ENCODE measurements at places on chromosomes 6 and 20.
A peak's percentile ranks its signal among the peaks of the same experiment; 100 is the strongest.

- no peak for DNase-seq
Observed at GRCh38 chr20:12256806-12257205, 339.1 kb downstream of the BTBD3 start.

GRCh38 chr20:8515810-8516435 lies 383.9 kb downstream of the PLCB1 start:
- DNase-seq: no peak

GRCh38 chr6:6714118-6714897 lies 125.8 kb downstream of the LY86 start:
- peak; percentile 60 for DNase-seq

DNA sequence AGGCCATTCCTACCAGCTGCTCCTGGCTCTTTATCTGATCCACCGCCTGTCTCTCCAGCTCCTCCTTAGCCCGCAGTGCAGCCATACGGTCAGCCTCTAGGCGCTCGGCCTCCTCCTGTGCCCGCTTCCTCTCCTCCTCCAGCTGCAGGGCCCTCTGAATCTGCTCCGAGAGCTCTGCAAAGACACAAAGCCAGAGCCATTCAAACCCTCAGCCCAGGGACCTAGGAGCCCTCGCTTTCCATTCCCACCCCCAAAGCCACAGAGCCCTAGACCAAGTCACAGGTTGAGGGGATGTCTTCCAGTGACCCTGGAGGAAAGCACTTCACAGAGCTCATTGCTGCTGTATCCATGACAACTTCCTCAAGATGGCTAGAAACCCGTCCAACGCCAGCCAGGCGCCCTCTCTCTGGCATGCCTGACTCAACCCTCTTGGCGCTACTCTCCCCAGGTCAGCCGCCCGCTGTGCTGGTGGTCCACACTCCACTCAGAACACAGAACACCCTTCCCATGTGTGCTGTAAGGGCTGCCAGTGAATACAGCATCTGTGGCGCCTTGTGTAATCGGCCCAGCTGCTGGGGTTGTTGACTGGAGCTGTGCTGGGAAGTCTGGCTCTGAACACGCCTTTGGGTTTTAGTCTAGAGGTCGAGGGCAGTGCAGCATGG lies 49.3 kb downstream of the EZR start:
- DNase-seq: no peak

GRCh38 chr20:58852543-58853271 lies at the start of gene GNAS:
Gene GNAS, plus strand, starts transcription at chr20:58852716.
- DNase-seq: peak; percentile 72

GRCh38 chr6:34654061-34654710 lies 42.4 kb downstream of the ILRUN start:
- DNase-seq: no peak

DNA sequence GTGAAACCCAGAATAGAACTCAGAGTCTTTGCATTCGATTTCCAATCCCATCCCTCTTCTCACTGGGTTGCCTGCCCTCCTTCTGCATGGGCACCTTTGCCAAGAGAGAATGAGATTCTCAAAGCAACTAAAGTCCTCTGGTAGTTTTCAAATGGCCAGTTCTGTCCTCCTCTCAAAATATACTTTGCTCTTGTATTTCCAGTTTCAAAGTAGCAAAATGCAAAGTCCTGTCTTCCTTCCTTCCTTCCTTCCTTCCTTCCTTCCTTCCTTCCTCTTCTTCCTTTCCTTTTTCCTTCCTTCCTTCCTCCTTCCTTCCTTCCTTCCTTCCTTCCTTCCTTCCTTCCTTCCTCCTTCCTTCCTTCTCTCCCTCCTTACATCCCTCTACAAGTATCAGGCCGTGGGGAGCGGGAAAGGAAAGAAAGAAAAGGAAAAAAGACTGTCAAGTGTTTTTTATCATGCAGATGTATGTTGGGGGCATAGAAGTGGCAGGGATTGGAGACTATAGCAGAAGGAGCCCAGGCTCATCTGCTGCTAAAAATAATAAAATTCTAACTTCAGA lies 265.2 kb downstream of the CD83 start:
- DNase-seq: no peak

DNA sequence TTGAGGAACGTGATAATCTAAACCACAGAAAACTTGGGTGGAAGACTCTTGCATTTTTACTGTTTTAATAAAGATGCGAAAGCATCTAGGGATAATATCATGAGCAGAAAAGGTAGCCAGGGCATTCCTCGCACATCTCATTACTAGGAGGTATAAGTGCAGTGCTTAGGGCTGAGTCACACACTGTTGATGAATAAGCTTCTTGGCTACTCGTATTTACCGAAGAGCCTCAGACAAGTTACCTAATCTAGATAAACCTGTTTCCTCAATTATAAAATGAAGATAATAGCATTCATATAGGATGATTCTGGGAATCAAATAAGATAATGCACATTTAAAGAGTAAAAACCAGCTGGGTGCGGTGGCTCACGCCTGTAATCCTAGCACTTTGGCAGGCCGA lies 780 bp upstream of the KIAA0319 start:
- no peak for DNase-seq

DNA sequence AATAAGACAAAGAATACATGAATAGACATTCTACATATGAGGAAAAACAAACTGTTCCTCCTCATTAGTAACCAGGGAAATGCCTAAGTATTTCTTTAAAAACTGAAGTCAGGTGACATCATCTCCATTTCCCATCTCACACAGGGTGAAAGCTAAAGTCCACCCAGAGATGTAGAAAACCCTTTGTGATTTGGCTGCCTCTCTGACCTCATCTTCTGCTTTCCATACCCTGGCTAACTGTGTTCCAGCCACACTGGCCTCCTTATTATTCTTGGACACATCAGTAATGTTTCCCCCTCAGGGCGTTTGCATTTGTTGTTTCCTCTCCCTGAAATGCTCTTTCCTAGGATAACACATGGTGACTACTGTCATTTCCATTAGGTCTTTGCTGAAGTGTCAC lies 40.4 kb downstream of the ESF1 start:
- no peak for DNase-seq

DNA sequence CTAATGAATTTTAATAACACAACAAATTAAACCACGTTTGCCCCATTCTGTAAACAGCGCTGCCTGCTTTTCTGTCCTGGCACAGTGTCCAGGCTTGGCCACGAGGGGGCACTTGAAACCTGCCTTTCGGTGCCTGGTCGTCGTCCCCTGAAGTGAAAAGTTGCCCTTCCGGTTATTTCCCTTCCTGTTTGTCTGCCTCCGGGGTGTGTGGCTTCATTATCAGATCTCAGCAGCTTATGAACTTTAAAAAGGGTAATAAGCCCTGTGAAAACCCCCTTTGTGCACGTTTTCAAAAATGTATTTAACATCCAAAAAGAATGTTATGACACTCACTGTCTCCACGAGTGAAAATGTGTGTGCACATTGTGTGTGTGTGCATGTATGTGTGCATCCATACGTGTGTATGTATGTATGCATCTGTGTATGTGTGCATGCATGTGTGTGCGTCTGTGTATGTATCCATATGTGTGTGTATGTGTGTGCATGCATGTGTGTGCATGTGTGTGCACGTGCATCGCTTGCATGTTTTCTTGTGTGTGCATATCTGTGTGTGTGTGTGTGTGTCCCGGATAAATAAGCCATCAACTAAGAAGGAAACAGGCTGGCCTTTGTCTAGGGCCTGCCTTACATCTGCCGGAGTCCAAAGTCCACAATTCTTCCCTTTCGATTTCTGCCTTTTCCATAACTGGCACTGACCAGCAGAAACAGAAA lies 358.4 kb downstream of the THBS2 start:
- DNase-seq: peak; percentile 95

DNA sequence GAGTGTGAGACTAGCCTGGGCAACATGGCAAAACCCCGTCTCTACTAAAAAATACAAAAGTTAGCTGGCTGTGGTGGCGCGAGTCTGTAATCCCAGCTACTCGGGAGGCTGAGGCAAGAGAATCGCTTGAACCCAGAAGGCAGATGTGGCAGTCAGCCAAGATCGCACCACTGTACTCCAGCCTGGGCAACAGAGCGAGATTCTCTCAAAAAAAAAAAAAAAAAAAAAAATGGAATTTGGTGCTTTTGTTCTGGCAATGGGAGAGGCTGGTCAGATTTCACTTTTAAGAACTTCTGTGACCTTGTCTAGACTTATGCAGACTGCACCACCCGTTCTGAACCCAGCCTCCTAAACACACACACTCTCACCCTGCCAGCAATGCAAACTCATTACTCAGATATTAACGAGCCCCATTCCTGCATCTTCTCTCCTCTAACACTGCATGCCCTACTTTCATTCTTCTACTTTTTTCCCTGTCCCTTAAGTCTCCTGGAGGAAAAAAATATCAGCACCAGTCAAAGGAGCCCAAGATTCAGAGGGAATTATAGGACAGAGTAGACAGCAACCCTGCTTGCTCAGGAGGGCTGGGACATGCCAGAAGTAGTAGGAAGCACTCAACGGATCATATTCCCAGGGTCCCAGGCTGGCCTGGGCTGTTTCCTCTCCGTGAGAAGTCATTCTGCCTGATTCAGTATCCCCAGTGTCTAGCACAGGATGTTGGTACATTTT lies 4.4 kb downstream of the MOCS1 start:
- peak; percentile 57 for DNase-seq

- no peak for DNase-seq
Observed at GRCh38 chr20:10868299-10868698, 194.5 kb upstream of the JAG1 start.

- DNase-seq: no peak
Observed at GRCh38 chr6:77638129-77638830, 14.6 kb upstream of the MEI4 start.

DNA sequence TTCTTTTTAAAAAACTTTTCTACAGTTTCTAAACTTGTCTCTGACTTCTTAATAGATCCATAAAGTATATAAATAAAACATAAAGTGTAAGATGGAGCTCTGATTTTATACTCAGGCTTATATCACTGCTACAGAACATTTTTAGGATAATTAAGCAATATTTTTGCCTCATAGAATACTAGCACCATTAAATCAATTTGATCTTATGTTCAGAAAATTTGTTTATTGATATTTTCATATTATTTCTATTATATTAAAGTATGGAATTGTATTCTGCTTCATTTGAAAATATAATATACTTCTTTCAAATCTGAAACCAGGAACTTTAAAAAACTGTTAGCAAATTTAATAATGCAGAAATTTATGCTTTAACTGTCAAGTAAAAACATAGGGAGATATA lies 106.5 kb downstream of the MAN1A1 start:
- DNase-seq: no peak

DNA sequence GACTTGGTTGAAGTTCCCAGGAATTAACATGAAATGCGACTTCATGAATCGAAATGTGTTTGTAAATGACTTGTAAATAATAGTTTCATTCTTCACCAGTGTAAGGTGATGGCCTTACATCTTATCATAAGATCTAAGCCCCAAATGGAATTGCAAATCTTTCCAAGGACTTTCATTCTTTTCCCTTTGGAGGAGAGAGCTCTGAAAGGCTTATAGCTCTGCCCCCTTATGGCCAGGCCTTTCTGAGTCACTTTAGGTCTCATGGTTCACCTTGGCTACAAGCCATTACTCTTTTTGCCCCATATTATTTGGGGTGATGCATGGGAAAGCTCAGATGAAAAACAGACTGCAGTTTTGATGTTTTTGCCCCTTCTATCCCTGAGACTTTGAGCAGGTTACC lies 209.1 kb upstream of the BMP2 start:
- no peak for DNase-seq

GRCh38 chr6:43870660-43871061 lies 100.7 kb downstream of the VEGFA start:
- DNase-seq: no peak

GRCh38 chr20:4090756-4091489 lies 75.6 kb upstream of the RNF24 start:
- peak; percentile 69 for DNase-seq

DNA sequence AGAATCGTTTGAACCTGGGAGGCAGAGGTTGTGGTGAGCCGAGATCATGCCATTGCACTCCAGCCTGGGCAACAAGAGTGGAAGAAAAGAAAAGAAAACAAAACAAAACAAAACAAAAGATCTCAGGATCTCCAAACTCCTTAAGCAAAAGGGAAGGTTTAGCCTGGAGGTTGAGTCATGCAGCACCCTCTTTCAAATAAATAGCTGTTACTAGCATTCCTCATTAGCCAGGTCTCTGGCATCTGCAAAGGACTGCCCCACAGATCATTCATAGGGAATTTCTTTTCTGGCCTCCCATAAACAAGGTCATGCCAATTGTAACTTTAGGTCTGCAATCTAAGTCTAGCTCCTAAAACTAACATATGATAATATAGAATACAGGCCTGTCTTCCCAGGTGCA lies 37.2 kb downstream of the EDN1 start:
- DNase-seq: peak; percentile 59

- DNase-seq: no peak
Observed at GRCh38 chr6:43428874-43429273, 1.5 kb downstream of the ABCC10 start.

- DNase-seq: no peak
Observed at GRCh38 chr6:98343004-98343403, 491.4 kb upstream of the POU3F2 start.

DNA sequence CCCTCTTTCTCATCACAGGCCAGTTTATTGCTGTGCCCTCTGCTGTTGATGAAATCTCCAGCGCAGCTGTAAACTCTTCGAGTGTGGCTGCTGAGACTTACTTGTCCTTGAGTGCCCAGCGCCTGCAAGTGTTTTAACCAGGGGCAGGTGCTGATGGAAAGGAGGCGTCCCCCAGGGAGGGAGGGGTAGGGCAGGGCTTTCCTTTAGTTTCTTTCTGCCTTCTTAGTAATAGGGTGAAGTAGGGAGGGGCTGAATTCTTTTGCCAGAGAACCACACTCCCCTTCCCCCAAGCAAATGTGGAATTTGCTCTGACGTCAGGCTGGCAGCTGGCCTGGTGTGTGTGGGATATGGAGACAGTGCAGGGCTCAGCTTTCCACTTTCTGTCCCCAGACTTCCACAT lies 61.2 kb downstream of the IGF2R start:
- peak; percentile 93 for DNase-seq

DNA sequence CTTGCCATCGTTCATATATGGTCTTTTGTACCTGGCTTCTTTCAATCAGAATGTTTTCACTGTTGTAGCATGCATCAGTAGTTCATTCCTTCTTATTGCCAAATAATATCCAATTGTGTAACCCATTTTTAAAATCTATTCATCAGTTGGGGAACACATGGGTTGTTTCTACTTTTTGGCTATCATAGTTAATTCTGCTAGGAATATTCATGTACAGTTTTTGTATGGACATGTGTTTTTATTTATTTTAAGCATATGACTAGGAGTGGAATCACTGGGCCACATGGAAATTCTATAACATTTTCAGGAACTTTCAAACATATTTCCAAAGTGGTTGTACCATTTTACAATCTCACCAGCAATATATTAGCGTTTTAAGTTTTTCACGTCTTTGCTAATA lies 187.4 kb upstream of the PRND start:
- no peak for DNase-seq

DNA sequence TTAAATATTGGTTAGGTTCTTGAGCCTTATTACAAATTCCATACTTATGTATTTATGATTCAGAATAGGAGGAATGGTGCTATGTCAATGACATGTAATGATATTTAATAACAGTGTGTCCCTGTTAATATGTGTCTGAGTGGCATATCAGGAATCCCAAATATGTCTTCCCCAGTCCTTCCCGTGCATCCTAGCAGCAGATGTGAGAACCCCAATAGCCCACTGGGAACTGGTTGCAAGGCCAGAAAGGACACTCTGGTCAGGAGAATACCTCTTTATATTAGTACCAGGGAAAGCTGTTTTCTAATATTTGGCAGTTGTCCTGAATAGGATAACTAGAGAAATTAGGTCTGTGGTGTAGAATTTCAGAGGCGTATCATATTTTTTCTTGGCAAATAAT lies 159.1 kb upstream of the PDE7B start:
- no peak for DNase-seq
